ENCODE measurements at places on chromosomes 7 and 10.

DNA sequence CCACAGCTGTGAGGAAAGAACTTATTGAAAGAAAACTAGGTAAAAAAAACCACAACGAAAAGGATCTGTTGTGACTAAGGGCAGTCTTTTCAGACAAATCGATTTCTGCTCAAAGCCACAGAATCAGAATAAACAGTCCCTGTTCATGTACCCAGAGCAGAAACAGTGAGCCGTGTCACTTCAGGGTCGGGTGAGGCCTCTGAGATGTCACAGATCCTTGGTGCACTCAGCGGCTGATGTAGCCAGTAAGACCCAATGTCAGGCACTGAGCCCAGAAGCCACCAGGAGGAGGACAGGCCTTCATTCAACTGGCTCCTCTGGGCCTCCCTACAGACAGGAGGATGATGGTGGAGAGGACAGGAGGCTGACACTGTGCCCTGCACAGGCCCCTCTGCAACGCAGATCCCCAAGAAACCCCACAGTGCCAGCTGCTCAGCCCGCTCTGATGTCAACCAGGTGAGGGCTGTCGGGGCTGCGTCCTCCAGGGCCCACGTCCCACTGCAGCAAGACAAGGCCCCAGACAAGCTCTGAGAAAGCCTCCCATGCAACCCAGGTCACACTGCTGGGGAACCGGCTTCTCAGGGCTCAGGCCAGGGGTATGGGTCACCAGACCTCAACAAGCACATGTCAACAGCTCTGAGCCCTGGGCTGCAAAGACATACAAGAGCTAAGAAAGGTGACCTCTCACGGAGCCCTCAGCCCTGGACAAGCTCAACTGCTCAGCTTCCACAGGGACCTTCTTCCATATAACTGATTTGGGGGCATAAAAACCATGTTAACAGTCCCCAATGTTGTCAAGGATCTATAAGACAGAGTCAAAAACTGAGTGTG lies 190.6 kb downstream of the PARD3 start:
- DNase-seq, result no peak

GRCh38 chr10:46250481-46250880 lies 36.3 kb upstream of the ANTXRL start:
- no peak for DNase-seq

DNA sequence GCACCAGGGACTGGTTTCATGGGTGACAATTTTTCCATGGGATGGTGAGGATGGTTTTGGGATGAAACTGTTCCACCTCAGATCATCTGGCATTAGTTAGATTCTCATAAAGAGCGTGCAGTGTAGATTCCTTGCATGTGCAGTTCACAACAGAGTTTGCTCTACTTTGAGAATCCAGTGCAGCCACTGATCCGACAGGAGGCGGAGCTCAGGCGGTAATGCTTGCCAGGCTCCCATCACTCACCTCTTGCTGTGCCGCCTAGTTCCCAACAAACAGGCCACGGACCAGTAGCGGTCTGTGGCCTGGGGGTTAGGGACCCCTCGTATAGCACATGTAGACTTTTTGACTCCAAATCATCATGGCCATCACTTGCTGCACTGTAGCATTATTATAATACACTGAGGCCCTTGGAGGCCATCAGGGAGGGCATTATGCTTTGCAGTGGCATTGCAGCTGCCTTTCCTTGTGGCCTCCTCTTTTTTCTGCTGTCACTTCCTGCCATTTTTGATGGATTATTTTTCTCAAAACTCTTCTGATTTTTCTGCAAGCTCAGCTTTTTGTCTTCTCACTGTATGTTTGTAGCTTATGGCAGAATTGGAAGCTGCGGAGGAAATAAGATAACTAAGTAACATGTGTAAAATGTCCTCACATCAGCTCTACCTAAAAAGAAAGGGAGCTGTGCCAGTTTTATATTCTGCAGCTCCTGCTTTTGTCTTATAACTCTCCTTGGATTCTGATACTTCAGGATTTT lies 18.5 kb downstream of the CSGALNACT2 start:
- no peak for DNase-seq

DNA sequence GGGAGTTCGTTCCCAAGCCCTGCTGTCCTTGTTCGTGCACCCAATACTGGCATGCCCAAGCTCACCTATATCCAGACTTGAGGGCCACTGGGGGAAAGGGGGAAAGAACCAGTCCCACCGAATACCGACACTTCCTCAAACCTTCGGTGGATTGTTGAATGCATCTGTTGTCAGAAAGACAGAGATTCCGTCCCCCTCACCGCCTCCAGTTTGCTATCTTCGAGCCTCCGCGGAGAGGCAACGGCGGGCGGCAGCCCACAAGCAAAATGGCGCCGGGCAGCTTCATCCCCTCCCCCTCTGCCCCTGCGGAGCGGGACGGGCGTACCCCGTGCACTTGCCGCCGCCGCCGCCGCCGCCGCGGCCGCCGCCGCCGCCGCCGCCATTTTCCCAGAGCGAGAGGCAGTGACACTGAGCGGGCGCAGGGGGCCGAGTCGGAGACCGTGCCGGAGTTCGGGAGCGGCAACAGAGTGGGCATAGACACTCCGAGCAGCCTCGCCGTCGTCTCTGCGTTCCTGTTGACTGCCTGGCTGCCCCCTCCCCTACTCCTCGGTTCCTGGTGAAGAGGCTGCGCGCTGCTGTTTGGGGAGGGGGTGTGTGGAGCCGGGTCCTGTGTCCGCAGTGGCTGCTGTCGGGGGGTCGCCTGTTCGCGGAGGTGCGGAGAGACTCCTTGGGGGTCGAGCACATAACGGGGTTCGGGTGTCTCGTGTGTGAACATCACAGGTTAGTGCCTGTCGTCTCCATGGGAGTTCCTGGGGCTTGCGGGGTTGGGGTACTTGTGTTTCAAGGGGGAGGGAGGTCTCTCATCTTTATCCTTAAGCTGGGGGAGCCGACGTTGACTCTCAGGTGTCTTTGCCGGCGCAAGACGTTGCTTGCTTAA lies at the start of gene KMT2E:
TSS of gene KMT2E (plus strand) at position 390 of the 877 bp plus-strand sequence. CDS start 26,748 bp downstream, outside the sequence.
- peak; percentile 92 for DNase-seq

GRCh38 chr7:117960351-117960750 lies 87.1 kb upstream of the CTTNBP2 start:
- no peak for DNase-seq

Data from stimulated activated CD4-positive, alpha-beta T cell treated with anti-CD3 and anti-CD28 coated beads, Interleukin-4, amount 100 ng/mL, for 1 hour (primary cell).